ENCODE measurements at places on chromosomes 11 and 22. TPM values are rescaled to one million over a fixed set of nuclear protein-coding genes. Genes with fewer than 3 reads are reported as not detected.

Gene OR2D2
- 0.41 TPM for total RNA-seq

Gene RTN4R
- 10.2 TPM for total RNA-seq

Gene SAA2
- total RNA-seq = 0.41 TPM

Gene ANKK1
- total RNA-seq = not detected

Gene MS4A4A
- total RNA-seq = 2.0 TPM

Gene CRYAB
- 6.5 TPM for total RNA-seq

Gene OR8G5
- not detected for total RNA-seq

Gene PRAME
- total RNA-seq = not detected

Gene SNX32
- 6.1 TPM for total RNA-seq

Gene KRTAP5-9
- total RNA-seq = not detected

Gene MYO7A
- 0.82 TPM for total RNA-seq

Gene EXPH5
- under 0.01 TPM for total RNA-seq

Measured in frontal cortex (tissue), 4 donors.